ENCODE measurements at places on chromosomes 11 and 22.
A peak's percentile ranks its signal among the peaks of the same experiment; 100 is the strongest.

- peak; percentile 50 for DNase-seq
Observed at GRCh38 chr22:18024276-18024939, at the start of gene MICAL3. MICAL3 (minus strand) TSS chr22:18024561; CDS start chr22:17906812, 117,749 bp downstream.

- DNase-seq: peak; percentile 74
Observed at GRCh38 chr11:120303004-120303637, 22.0 kb upstream of the TLCD5 start.

DNA sequence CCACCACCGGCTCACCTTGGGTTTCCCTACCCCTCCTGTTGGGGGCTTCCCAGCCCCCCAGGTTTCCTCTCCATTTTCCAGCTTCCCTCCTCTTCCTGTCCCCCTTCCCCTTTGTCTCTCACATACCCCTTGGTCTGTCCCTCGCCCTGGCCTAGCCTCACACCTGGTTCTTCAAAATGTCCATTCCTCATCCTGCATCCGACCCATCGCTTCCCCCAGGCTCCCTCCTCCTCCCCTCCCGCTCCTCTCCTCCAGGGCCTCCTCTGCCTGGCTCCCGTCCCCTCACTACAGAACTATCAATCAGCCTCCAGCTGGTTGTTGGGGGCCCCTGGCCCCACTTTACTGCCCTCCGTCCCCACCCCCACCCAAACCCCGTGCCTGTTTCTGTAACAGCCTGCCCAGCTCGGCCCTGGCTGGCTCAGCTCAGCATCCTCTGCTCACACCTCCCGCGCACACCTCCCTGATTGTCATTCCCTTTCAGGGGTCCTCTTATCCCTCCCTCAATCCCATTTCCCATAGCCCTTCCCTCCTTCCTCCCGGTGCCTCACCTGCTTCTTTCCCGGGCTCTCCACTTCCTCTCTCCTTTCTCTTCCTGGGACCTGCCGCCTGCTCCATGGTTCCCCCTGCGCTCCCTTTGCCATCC is 1.2 kb downstream of the CNIH2 start:
- DNase-seq: no peak

- DNase-seq: no peak
Observed at GRCh38 chr11:2316963-2317244, 15.1 kb downstream of the TSPAN32 start.

DNA sequence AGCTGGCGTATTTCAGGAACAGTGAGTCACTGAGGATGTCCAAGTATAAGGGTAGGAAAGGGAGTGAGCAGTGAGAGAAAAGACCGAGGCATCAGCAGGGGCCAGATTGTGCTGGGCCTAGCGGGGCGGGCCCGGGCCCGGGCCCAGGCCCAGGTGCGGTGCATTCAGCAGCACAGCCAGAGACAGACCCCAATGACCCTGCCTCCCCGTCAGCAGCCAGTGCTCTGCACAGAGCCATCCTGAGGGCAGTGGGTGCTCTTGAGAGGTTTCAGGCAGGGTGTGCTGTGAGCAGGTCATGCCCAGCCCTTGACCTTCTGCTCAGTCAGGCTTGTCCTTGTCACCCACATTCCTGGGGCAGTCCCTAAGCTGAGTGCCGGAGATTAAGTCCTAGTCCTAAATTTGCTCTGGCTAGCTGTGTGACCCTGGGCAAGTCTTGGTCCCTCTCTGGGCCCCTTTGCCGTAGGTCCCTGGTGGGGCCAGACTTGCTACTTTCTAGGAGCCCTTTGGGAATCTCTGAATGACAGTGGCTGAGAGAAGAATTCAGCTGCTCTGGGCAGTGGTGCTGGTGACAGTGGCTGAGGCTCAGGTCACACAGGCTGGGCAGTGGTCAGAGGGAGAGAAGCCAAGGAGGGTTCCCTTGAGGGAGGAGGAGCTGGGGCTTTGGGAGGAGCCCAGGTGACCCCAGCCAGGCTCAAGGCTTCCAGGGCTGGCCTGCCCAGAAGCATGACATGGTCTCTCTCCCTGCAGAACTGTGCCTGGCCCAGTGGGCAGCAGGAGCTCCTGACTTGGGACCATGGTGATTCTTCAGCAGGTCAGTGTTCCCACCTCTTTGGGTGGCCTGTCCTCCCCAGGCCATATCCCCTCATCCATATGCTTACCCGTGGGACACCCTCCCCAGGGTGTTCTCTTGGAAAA is 2.1 kb downstream of the MYO7A start:
- DNase-seq: no peak

- DNase-seq: peak; percentile 70
Observed at GRCh38 chr22:46116491-46116958, 33.8 kb upstream of the PPARA start.

DNA sequence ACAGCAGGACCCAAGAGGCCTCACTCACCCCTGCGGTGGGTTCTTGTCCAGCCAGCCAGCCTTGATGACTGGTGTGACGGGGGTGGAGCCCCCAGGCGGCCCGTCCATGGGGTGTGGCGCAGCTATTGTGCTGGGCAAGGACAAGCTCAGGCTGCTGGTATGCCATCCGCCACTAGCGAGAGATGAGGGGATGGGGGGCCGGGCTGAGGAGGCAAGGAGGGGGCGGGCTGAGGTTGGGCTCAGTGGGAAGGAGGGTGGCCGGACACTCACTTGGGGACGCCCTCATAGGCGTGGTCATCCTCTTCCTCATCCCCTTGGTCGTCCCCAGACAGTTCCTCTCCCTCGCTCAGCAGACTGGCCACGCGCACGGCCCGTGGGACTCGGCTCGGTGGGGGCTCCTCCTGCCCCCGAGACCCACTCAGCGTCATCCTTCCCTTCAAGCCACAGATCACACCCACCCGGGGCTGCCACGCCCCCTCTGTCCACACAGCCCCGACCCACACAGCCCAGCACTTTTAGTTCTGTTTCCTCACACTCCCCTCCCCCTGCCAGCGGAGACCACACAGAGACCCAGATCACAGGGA is 38.0 kb upstream of the PDE2A start:
- no peak for DNase-seq

DNA sequence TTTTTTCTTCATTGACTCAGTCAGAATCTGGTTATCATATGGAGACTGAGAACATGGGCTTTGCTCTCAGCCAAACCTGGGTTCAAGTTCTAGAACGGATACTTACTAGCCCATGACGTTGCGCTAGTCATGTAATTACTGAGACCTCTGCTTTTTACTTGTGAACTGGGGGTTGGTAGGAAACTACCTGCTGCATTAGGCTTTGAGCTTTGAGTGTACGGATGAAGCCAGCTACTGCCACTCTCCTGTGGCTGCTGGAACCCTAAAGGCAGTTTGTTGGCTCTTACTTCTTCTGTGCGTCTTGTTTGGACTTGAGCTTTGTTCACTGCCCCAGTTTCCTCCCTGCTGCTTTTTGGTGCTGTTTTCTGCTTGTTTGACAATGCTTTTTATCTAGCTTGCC is 18.1 kb downstream of the PPP6R2 start:
- peak; percentile 11 for DNase-seq

DNA sequence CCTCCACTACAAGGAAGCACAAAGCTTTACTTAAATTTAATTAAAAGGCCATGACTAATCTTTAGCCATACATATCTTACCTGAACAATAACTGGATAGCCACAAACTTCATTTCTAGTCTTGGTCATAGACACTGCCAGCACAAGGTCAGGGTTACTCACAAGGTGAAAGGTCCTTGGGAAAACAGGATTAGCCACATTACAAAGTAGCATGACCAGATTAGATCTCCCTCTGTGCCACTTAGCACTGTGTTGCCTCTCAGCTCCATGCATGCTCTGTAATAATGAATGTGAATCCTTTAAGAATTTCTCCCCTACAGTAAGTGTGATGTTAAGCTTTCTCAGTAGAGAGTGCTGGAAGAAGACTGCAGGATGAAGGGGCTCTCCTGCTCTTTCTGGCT is 325.1 kb upstream of the MPPED2 start:
- DNase-seq: no peak

DNA sequence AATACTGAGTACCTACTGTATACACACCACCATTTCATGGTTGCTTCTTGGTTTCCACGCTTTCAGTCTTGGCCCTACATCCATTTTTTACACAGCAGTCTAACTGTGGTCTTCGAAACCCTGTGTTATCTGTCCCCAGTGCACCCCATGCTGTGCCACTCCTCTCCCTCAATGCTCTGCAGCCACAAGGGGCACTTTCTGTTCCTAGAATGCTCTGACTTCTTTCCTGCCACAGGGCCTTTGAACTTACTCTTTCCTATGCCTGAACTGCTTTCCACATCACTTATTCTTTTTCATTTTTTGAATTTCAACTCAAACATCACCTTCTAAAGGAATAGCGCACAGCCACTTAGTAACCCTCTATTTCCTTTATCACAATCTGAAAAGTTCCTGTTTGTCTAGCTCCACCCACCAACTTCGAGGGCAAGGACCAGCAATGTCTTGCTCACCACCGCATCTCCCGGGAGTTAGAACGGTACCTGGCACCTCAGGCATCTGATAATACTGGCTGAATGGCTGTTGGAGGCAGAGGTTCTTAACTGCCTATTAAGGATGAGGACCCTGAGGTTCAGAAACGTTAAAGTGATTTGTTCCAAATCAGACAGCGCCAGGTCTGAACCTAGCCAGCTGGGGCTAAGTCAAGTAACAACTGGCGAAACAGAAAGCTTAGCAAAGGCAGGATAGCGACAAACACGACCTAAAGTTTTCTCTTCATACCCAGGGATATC is 568 bp downstream of the ALG8 start:
- no peak for DNase-seq

- no peak for DNase-seq
Observed at GRCh38 chr11:132242632-132243031, 872.2 kb downstream of the NTM start.

DNA sequence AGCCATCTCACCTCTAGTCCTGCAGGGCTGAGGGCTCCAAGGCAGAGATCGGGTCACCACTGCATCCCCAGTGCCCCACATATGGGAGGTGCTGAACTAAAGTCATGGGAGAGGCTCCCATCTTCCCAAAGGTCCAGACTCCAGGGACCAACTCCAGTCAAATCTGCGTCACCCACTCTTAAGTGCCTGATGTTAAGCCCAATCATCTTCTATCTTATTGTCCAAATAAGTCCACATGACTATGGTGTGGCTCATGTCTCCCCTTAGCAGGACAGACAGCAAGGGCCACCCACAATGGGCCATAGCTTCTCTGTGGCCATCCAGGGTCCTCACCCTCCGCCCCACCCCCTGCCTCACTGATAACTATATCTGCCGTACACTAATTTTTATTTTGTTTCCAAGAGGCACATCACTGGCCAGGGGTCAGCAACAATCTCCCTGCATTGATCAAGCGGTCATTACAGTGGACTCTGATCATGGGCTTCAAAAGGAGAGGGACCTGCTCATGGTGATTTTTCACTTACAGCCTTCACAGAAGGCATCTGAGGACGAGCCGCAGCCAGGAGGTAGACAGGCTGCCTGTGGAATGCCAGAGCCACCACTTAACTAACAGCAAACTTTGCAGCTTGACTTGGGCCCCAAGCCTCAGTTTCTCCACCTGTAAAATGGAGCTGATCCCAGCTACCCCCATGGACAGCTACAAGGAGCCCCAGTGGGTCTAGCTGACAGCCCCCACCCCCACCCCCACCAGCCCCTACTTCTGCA is 23.3 kb downstream of the MYH9 start:
- no peak for DNase-seq

- DNase-seq: peak; percentile 22
Observed at GRCh38 chr11:76598426-76598839, 72.1 kb downstream of the LRRC32 start.

- DNase-seq: no peak
Observed at GRCh38 chr11:26849036-26849435, 127.2 kb upstream of the SLC5A12 start.

All from CD8-positive, alpha-beta T cell (primary cell).